ENCODE measurements at places on chromosomes 16 and 17.

DNA sequence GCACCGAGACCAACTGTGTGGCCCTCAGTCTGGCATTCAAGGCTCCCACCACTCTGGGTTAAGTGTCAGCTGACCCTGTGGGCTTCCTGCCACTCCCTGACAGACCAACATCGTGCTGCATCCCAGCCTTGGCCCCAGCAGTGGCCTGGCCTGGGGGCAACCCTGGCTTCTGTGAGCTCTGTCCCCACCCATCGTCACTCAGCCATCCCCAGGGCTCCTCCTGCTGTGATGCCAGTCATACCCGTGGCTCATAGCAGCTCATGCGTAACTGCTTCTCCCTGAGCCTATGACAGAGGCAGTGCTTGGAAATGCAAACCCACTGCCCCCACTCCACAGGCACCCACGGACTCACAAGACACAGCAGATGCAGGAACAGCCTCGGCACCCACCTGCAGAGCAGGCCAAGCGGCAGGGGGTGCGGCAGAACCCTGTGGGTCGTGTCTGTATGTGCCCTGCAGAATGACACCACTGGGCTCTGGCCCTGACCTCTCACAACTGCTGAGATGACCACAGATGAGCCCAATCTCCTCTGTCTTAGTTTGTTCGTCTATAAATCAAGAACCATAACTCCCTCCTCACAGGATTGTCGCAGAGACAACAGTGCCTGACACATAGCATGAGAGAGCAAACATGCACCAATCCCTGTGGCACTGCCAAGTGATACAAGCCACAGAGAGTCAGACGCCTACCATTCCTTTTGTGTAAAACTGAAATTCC is 26.6 kb downstream of the PIEZO1 start:
- DNase-seq, result no peak

GRCh38 chr16:19578378-19578971 is 23.0 kb downstream of the VPS35L start:
- DNase-seq, result peak; percentile 78

DNA sequence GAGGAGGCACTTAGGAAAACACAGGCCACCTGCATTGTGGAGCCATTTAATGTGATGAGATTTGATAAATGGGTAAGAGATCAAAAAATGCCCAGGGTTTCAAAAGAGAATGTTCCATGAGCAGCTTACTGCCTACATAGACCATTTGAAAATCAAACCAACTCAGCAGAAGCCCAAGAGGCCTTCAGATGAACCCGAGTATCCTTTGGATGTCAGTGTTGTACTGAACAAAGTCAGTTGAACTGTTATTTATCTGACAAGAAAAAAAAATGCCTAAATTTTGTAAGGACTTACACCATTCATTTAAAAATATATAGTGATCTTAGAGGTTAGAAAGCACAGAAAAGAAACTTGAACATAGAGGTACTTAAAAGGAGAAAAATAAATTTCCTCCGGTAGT is 381.7 kb downstream of the ZFHX3 start:
- DNase-seq, result no peak

GRCh38 chr17:60851181-60851580 is 173.5 kb downstream of the BCAS3 start:
- no peak for DNase-seq

GRCh38 chr17:570388-570787 is 144.3 kb downstream of the VPS53 start:
- no peak for DNase-seq

DNA sequence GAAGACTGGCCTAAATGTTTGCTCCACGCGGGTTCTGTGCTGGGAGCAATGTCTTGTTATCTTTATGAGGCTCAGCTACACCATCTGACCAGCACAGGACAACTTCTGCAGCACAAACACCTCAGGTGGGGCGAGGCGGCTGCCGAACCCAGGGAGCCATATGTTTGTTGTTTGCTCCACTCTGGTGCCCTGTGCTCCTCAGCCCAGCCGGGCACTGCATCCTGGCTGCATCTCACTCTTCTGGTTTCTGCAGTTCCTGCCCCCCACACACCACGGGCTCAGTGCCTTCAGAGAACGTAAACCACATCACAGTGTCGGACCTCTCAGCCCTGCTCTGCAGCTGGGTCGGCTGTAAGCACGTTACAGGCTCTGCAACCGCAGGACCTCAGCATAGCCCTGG is 32.4 kb downstream of the MXRA7 start:
- DNase-seq, result no peak

- no peak for DNase-seq
These were observed 17.4 kb downstream of the ZNF469 start for GRCh38 chr16:88400186-88400585.

- DNase-seq, result no peak
These were observed 117.0 kb downstream of the ZNF778 start for GRCh38 chr16:89334461-89334860.

DNA sequence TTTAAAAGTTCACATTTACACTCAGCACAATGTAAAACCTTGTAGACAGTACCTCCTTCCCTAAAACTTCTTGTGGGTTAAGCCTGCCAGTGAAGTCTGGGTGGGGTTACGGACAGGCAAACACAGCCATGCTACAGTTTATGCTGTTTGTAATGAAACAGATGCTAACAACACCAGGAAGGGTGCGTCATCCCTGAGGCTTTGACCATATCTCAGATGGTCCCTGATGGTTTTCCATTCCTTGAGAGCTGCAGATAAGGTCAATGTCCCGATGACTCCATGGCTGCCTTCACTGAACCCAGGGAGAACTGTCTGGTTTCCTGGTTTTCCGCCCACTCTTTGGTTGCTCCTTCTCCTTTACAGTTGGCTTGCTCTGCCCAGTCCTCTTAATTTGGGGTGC is 29.1 kb downstream of the GAS7 start:
- no peak for DNase-seq

- DNase-seq, result no peak
These were observed 21.5 kb downstream of the TMEM235 start for GRCh38 chr17:78252701-78253635.

GRCh38 chr17:28341516-28341915 is 6.0 kb downstream of the TNFAIP1 start:
- no peak for DNase-seq

DNA sequence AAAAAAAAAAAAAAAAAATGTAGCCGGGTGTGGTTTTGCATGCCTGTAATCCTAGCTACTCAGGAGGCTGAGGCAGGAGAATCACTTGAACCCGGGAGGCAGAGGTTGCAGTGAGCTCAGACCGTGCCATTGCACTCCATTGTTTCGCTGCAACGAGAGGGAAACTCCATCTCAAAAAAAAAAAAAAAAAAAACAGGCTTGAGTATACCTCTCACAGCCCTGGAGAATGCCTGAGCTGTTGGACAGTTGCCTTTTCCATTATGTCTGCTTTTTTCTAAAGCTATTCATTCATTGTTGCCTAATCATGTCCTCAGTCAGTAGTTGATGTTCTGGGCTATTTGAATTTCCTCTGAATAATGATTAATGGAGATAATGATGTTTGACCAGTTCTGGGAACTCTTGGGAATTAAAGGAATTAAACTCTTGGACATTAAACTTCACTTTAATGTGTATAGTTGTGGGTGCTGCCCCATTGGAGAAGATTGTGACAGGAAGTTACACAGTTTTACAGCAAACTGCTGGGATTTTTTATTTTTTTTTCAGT is 11.8 kb downstream of the HMOX2 start:
- DNase-seq, result peak; percentile 74

GRCh38 chr17:64506576-64507412 is at the start of gene CEP95:
CEP95 (plus strand) TSS chr17:64506977; CDS start chr17:64507098, 121 bp downstream.
- peak; percentile 98 for DNase-seq

GRCh38 chr16:23538919-23539278 is 18.3 kb downstream of the EARS2 start:
- no peak for DNase-seq

GRCh38 chr17:4006165-4006589 is 41.9 kb upstream of the ATP2A3 start:
- DNase-seq, result no peak

GRCh38 chr17:57631871-57632270 is 113.2 kb downstream of the CCDC182 start:
- no peak for DNase-seq

DNA sequence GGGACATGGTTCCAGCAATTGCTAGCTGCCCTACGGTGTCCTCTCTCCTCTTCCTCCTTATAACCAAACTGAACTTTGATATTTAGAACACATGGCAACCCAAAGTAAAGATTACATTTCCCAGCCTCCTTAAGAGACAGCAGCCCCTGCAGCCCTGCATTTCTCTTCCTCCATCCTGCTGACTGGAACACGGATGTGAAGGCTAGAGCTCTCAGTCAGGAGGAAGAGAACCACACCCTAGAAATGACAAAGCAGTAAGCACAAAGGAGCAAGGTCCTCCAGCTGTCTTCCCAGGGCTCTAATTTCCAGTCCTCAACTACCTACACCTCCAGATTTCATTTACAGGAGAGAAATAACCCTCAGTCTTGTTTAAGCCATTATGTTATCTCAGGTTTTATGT is 10.9 kb downstream of the DYNC1LI2 start:
- DNase-seq, result no peak

- DNase-seq, result no peak
These were observed 56.9 kb upstream of the LHX1 start for GRCh38 chr17:36880268-36880905.

DNA sequence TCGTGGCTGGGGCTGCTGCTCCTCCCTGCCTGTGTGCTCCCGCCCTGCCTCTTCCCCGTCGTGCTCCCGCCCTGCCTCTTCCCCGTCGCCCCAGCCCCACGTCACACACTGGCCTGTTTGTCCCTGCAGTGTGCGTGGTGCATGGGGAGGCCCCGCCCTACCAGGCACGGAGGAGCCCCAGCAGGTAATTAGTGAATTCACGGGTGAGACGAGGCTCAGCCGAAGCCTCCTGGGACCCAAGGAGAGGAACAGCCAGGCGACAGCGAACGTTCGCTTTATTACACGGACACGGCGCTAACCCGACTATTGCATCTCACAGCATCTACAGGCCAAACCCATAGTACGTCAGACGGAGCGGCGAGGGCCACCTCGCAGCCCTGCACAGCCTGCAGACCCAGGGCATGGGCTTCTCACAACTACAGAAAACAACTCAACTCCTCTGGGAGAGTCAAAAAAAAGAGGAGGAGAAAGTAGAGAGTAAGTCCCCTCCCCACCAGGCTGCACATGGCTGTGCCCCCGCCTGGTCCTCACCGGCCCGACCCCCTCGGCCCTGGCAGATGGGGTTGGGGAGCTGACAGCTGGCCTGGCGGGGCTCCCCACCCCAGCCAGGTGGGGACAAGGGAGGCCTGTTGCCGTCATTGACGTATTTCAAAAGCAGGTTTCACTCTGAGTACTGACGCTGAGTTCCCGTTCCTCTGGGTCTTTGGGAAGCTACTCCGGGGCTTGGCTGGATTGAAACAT is 4.3 kb upstream of the PABPN1L start:
- DNase-seq, result no peak

DNA sequence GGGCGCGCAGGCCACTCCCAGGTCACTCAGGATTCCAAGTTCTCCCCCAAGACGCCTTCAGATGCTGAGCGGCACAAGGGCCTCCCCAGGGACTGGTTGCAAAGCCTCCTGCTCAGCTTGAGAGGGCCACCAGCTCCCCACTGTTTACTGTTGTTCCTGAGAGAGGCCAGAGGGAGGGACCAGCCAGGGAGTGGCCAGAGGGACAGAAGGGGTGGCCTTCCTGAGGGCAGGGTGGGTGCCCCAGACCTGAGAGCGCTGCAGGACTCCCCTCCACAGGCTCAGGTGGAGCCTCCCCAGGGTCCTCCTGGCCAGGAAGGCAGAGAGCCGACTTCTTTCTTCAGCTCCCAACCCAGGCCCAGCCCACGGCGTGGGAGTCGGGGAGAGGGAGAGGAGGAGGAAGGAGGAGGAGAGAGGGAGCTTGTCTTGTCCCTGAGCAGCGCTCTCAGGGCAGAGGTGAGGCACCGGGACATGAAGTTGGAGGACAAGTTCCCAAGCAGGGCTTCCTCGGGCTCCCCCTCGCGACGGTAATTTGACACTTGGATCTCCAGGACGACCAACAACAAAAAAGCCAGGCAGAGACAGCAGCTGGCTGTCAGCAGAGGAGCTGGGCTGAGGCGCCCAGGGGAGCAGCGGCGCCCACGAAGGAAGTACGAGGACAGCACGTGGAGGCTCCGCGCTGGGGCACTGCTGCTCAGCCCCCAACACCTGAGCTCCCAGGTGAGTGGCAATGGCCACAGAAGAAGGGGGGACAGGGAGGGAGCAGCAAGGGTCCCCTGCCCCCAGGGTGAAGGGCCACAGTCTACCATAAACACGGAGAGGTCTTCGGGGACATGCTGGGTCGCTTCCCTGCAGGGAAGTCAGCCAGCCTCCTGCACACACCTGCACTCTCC is 497 bp downstream of the SMIM5 start:
- peak; percentile 74 for DNase-seq

DNA sequence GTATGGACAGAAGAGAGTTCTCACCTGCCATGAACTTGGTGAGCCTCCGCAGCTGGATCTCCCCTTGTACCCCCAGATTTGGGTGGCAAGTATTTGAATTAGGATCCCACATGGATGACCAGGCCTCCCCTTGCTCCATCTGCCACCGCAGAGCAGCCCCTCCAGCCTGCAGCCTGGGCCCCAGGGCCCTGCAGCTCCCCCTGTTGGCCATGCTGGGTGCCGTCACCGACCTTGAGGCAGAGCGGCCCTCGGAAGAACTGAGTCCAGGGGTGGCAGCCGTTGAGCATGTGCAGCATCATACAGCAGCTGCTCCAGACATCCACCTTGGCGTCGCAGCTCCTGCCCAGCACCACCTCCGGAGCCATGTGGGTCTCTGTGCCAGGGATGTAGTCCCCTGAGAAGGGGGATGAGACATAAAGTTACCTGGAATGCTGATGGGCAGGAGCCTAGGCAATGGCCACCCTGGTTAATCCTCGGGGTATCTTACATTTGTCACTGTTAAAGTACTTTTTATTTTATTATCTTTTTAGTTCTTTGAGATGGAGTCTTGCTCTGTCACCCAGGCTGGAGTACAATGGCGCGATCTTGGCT is 9.0 kb upstream of the SPATA32 start:
- DNase-seq, result no peak

DNA sequence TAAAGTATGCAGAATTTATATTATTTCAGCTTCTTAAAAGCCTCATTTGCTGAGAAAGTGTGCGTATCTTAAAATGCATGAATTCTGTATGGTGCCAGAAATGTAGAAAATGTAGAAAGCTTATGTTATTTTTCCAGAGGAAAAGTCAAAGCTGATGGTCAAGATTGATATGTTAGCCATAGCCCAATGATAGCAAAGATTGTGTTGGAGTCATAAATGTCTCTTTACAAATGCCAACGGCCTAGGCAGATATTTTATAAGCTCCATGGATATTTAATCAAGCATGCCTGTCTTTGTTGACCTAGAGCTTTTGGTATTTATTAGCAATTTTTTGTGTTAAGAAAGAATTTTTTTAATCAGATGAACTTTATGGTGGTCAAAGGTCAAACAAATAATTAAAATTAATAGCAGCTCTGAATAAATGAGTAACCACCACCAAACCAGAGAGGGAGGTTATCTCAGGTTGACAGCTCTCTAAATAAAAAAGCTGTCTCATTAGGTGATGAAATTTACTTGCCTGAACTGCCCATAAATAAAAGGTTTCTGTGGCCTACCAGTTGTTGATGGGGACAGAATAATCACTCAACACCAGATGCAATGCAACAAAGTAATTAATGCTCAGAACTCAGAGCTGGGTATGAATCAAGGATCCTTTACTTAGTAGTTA is 28.5 kb downstream of the CLEC3A start:
- no peak for DNase-seq
